ENCODE measurements at places on chromosomes 2 and 18.
A peak's percentile ranks its signal among the peaks of the same experiment; 100 is the strongest.

- DNase-seq, result peak; percentile 85
Measured at GRCh38 chr2:120589771-120590608, 145.7 kb upstream of the GLI2 start.

DNA sequence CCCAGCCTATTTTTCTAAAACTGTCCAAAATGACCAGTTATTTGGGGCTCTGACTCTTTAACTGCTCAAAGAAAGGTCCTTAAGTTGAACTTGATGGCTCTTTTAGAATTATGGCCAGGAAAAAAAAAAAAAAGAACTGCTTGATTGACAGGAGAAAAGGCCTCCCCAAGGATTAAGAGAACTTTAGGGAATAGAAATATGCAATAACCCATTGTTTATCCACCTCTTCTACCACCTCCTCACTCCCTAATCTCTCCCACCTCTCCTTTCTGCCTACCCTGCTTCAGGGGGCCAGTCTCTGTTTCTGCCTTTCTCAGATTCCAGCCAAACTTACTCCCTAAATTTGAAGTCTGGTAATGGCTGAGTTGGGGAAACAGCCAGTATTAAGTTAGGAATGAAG is 5.7 kb upstream of the STRN start:
- no peak for DNase-seq

GRCh38 chr2:235747786-235748091 is 253.9 kb downstream of the AGAP1 start:
- DNase-seq, result no peak

DNA sequence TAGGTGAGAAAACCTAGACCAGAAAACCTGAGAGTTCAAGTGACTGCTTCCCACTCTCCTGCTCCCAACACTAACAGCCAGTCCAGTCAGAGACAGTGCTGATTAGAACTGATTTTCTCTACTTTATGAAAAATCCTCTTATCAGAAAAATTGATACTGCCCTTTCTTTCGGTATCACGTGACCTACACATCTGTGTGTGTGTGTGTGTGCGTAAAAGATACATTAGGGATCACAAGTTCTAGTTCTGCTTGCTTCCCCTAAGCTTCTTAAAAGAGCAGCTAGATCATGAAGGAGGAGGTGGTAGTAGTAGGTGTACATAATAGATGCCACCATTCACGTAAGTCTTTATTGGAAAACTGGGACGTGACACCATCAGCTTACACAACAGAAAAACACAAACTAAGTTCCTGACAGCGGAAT is 1.5 kb downstream of the ARL5A start:
- DNase-seq, result peak; percentile 12

GRCh38 chr2:71469403-71470398 is 16.3 kb downstream of the DYSF start:
- DNase-seq, result no peak

DNA sequence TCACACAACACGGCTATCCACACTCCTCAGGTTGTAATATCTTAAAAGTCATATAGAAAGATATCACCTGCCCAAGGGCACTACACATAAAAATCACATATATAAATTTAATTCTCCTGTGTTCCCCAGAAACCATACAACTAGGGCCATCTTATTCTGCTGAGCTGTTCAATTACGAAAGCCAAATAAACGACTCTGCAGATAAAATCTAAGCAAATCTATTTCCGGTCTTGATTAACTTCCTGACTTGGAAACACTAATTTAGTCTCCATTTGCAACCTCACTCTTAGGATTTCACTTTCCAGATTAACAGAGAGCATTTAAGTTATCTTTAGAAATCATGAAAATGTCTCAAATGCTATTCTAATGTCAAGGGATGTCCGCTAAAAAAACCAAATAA is 23.9 kb upstream of the STK17B start:
- DNase-seq, result no peak

- peak; percentile 45 for DNase-seq
Measured at GRCh38 chr2:16507655-16508489, 157.8 kb downstream of the CYRIA start.
